ENCODE measurements at places on chromosomes 12 and 14. TPM values are rescaled to one million over a fixed set of nuclear protein-coding genes. Genes with fewer than 3 reads are reported as not detected.

Gene KCNMB4
- total RNA-seq, result 0.50 TPM

Gene OTX2
- total RNA-seq, result not detected

Gene LIMA1
- total RNA-seq, result 16.9 TPM

Gene TNS2
- total RNA-seq, result 1.8 TPM

Gene GLI1
- 0.94 TPM for total RNA-seq

Gene ERP27
- total RNA-seq, result 11.3 TPM

Gene PRH2
- total RNA-seq, result not detected

Gene COX8C
- total RNA-seq, result not detected

Gene LHX5
- total RNA-seq, result not detected

Gene MSI1
- total RNA-seq, result not detected
